A549 treated with ZK216348 at 1 μM for 4 hours (cell line): ENCODE measurements at places on chromosomes 2 and 18. TPM values are rescaled to one million over a fixed set of nuclear protein-coding genes. Genes with fewer than 3 reads are reported as not detected.

Gene ACKR3
- total RNA-seq: 12.0 to 26.8 TPM (median 19.4 TPM) in 5 replicates

Gene NRBP1
- 111 to 138 TPM (median 135 TPM) in 5 replicates for total RNA-seq

Gene SNTG2
- not detected in 5 replicates for total RNA-seq

Gene PROM2
- total RNA-seq: 0.11 to 0.19 TPM (median 0.15 TPM) in 3 of 5 replicates, not detected in the others

Gene POMC
- total RNA-seq: not detected in 5 replicates

Gene TACR1
- 0.04 to 0.26 TPM (median 0.08 TPM) in 4 of 5 replicates, not detected in the other for total RNA-seq

Gene ALPP
- total RNA-seq: 2.4 to 3.3 TPM (median 2.7 TPM) in 5 replicates

Gene FHL2
- 52.8 to 70.4 TPM (median 67.1 TPM) in 5 replicates for total RNA-seq

Gene EML6
- total RNA-seq: 0.79 to 1.9 TPM (median 1.5 TPM) in 5 replicates

Gene GKN1
- total RNA-seq: 0.32 to 1.1 TPM (median 0.74 TPM) in 5 replicates

Gene GYPC
- total RNA-seq: not detected in 5 replicates

Gene TUBB6
- 173 to 207 TPM (median 196 TPM) in 5 replicates for total RNA-seq

Gene ATP6V1C2
- total RNA-seq: 0.07 to 0.31 TPM (median 0.17 TPM) in 4 of 5 replicates, not detected in the other

Gene OR6B2
- total RNA-seq: not detected in 5 replicates
